Left lung (tissue), 14 donors: ENCODE measurements at places on chromosomes 4 and X. TPM values are rescaled to one million over a fixed set of nuclear protein-coding genes. Genes with fewer than 3 reads are reported as not detected.

DNA sequence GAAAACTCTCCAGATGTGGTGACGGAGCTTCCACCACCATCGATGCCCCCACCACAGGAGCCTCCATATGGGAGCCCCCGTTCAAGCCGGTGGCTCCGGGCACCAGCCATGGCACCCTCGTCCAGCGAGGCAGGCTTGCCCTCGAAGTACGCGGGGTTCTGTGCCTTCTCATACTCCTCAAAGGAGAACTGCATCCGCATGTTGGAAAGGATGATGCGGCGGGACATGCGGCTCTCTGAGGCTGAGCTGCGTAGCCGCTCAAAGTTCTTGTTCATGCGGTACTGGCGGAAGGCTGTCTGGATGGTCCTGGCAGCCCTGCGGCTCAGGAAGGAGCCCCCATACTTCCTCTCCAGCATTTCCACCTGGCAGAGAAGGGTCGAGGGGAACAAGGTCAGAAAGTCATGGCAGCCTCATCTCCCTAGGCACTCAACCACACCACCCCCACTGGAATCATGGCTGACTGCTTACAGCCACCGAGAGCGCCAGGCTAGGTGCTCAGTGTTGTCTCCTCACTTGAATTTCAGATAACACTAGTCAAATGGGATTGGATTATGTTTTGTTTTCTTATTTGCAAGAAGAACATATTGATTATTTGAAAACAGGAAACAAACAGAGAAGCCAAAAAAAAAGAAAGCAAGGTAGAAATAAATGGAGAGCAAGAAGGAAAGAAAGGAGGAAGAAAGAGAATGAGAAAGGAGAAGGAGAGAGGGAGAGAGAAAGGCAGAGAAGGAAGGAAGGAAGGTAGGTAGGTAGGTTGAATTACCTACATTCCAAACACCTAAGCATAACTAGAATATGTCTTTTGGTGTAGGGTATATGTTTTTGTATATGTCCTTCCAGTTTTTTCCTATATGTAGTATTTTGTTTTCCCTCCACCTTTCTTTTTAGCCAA, 26.6 kb downstream of the IQSEC2 start:
- no peak for DNase-seq

GRCh38 chr4:71255976-71256375, 82.8 kb upstream of the SLC4A4 start:
- DNase-seq = no peak

- no peak for DNase-seq
These were observed 145.5 kb upstream of the NAP1L5 start for GRCh38 chr4:88843067-88843685.

GRCh38 chr4:61068745-61069144, 131.4 kb upstream of the ADGRL3 start:
- DNase-seq = no peak

GRCh38 chr4:75338352-75338880, 175.8 kb downstream of the RCHY1 start:
- no peak for DNase-seq

GRCh38 chrX:44080083-44080482, 106.9 kb upstream of the NDP start:
- no peak for DNase-seq

DNA sequence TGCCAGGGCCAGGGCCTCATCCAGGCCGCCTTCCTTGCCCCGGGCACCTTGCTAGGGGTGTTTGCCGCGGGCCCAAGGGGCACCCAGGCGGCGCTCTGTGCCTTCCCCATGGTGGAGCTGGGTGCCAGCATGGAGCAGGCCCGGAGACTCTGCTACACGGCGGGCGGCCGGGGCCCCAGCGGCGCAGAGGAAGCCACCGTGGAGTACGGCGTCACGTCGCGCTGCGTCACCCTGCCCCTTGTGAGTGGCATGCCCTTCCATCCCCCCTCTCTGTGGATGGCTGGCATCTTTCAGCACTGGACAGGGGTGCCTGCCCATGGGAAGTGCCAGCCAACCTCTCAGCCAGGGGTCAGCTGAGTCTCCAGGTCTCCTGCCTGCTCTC, 3.6 kb downstream of the PLXNB3 start:
- no peak for DNase-seq

DNA sequence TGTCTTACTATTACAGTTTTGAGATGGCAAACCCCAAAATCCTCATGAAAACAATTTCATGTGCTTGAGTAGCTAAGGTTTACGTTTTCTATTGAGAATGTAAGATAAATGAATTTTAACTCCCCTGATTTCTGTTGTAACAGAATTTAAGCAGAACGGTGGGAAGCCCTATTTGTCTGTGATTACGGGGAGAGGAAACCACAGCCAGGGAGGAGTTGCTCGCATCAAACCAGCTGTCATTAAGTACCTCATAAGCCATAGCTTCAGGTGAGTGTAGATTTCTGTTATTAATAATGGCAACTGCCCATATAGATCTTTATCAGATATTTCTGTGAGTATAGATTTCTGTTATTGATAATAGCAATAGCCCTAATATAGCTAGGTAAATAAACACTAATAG, 44.2 kb upstream of the RHOH start:
- DNase-seq = no peak

GRCh38 chr4:80173401-80173800, 23.9 kb upstream of the PRDM8 start:
- no peak for DNase-seq

DNA sequence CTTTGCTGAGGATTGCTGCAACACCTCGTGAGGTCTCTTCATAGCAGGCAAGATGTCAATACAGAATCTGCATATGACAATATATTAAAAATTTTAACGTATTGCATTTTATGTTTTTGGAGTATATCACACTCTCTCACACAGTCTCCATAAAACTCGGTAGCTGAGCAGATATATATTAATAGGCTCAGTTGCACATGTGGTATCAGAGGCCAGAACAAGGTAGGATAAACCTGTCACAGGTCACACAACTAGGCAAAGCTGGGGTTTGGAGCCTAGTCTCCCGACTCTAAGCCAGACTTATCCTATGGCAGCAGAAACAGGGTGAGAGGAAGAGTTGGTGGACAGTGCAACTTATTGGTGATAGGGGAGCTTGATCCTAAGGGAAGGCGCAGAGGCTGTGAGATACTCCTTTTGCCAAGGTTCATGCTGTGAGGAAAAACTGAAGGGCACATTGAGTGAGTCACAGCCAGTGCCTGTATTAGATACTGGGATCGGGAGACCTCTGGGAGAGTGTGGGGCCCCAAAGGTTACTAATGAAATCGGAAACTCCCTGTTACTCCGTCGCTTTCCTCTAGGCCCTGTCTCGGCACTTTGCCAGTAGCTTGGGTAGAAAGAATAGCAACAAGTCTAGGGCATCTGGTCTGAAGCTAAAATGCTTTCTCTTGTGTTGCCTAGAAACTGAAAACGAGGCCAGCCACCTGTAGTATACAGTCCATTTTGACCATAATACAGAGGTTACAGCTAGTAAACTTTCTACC, 195.7 kb downstream of the ARHGAP10 start:
- DNase-seq = no peak

DNA sequence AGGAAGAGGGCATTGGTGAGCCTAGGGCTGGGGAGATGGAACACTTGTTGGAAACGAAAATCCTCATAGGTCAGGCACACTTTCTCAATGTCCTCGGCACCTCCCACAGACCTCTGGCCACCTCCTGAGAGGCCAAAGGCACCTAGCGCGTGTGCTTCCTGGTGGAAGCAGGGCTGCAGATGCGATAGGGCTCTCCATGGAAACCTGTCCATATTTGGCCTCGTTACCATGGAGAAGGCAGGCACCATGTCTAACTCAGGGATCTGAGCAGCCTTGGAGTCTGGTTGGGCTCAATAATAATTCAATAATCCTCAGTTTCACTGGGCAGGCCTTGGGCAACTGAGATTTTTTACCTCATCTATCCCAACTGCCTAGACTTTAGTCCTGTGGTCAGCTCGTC, 58.3 kb downstream of the RAI2 start:
- DNase-seq = no peak

GRCh38 chr4:70133473-70133872, 20.6 kb upstream of the PRR27 start:
- DNase-seq = no peak

- no peak for DNase-seq
These were observed 66.1 kb downstream of the BMP3 start for GRCh38 chr4:81096566-81096965.

- no peak for DNase-seq
These were observed 29.4 kb downstream of the EVC2 start for GRCh38 chr4:5678977-5679376.

DNA sequence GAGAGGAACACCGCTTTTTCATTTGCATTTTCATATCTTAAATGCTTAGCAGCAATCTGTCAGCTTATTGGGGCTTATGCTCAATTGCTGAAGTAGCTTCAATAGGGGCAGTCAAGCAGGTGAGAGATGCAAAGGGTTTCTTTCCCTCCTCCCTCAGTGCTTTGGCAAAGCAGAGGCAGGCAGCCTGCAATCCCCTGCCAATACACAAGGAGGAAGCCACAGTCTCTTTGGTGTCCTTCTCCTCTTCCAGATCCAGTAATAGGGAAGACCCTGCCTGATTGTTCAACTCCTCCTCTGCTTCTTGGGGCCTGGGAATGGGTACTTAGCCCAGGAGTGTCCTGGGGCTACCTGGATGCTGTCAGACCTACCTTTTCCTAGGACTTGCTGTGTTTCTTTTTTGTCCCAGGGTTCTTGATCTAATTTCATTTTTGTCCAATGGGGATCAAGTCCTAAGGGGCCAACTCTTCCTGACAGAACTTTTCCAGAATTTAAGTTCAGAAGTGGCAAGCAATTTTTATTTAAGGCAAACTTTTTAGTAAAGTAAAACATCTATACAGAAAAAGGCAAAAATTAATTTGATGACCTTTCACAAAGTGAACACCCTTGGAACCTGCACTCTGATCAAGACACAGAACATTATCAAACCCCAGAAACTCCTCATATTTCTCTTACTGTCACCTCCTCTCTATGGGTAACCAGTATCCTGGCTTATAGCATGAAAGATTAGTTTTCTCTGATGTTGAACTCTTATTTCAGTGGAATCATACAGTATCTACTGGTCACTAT, 260.3 kb downstream of the PPP3CA start:
- DNase-seq = no peak

DNA sequence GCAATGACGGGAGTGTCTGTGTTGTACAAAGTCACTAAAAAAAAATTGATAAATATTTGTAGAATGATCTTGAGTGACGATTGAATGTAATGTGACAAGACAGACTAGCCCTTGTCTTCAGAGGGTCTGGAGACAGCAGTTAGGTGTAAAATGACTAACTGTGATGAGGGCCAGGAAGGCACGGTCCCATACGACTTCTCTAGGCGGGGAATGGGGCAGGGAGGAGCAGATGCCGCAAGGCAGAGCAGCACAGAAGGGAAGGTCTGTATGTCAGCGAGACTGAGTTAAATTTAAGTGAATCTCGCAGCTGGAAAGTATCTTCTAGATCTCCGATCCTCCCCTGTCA, 405 bp downstream of the CENPE start:
- DNase-seq = no peak

- DNase-seq = no peak
These were observed 24.8 kb upstream of the CYBB start for GRCh38 chrX:37755025-37755424.

- DNase-seq = no peak
These were observed 1.9 kb upstream of the MTTP start for GRCh38 chr4:99572527-99573240.

DNA sequence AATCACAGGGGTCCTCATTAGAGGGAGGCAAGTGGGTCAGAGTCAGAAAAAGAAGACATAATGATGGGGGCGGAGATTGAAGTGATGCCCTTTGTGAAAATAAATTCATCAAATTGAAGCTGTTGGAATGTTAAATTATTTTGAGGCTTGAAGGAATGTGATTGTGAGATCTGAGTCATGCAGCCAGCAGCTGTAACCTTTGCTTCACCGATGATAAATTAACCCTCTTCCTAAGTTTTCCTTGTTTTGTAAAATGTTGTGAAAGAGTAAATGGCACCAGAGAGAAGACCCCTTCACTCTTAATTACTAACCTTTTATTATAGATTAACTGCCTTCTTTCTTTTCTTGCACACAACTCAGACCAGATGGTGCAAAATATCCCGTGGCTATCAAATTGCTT, 47.7 kb upstream of the FAM9A start:
- no peak for DNase-seq

- no peak for DNase-seq
These were observed 1660.3 kb upstream of the PCDH10 start for GRCh38 chr4:131488772-131489171.

DNA sequence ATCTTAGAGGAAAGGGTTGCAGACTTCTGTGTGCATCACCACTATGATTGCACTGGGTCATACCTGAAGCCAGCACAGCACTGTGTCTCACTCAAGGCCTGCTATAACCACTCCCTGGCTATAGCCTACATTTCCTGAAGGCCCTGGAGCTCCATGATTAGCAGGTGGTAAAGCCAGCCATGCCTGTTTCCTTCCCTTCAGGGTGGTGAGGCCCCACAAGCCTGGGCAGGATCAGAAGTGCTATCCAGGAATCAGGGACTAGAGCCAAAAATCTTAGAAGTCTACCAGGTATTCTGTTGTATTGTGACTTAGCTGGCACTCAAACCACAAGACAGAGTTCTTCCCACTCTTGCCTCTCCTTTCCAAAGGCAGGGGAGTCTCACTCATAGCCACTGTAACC, 734.6 kb downstream of the GLUD2 start:
- DNase-seq = no peak

GRCh38 chrX:4787971-4788370, 1074.5 kb upstream of the PRKX start:
- no peak for DNase-seq

DNA sequence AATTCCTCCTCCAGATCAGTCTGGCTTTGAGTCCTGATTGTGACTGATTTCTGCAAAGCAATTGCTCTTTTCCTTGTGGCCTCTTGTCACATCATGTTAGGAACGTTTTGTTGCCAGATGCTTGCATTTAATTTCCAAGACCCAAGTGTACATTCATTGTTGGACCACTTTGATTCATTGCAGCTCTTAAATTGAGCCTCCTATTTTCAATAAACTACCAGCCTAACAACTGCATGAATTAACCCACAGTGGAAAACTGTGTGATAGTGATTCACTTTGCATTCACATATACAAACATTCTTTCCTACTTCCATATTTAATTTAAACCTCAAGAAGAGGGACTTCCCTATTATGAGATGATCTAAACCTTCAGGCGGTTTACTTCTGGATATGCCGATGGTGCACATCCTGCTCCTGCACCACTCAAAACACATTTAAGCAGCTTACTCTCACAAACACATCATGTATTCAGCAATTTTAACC, 118.4 kb downstream of the AFF1 start:
- no peak for DNase-seq

GRCh38 chr4:14871676-14872430, 130.4 kb upstream of the CPEB2 start:
- no peak for DNase-seq

GRCh38 chr4:174062831-174063230, 220.6 kb downstream of the FBXO8 start:
- DNase-seq = no peak

GRCh38 chr4:162458051-162458450, 294.3 kb upstream of the FSTL5 start:
- no peak for DNase-seq

GRCh38 chr4:182647646-182648300, 269.4 kb downstream of the DCTD start:
- no peak for DNase-seq

- no peak for DNase-seq
These were observed 175.9 kb downstream of the AFAP1 start for GRCh38 chr4:7763788-7764187.

PNMA3 gene
- 0.12 TPM for total RNA-seq

WDR44 gene
- 16.0 TPM for total RNA-seq

POU4F2 gene
- total RNA-seq = not detected

FHDC1 gene
- 22.4 TPM for total RNA-seq

GAGE12J gene
- not detected for total RNA-seq

ODAPH gene
- not detected for total RNA-seq

GYG2 gene
- 6.2 TPM for total RNA-seq

KLKB1 gene
- 0.15 TPM for total RNA-seq

HSFX3 gene
- total RNA-seq = not detected

NPY2R gene
- total RNA-seq = 0.13 TPM

FAM184B gene
- total RNA-seq = 0.18 TPM

FABP2 gene
- not detected for total RNA-seq
